ENCODE measurements at places on chromosomes 5 and 9. TPM values are rescaled to one million over a fixed set of nuclear protein-coding genes. Genes with fewer than 3 reads are reported as not detected.

Gene DENND4C
- 28.8 TPM for total RNA-seq

Gene PCDHGA12
- total RNA-seq, result not detected

Gene CDH10
- total RNA-seq, result not detected

Gene KIF4B
- total RNA-seq, result not detected

Gene ECM2
- total RNA-seq, result not detected

Gene ENTREP1
- not detected for total RNA-seq

Gene TAF11L10
- total RNA-seq, result not detected

Gene PCDHGC5
- total RNA-seq, result not detected

All from activated CD8-positive, alpha-beta memory T cell treated with anti-CD3 and anti-CD28 coated beads, Interleukin-2, amount 10 ng/mL, durations not matched to agents 7 days and 5 days (primary cell).